ENCODE measurements at places on chromosomes 6 and 20.

GRCh38 chr6:11714116-11714797 is 64.3 kb downstream of the ADTRP start:
- DNase-seq: no peak

GRCh38 chr6:515267-515666 is 123.7 kb downstream of the IRF4 start:
- DNase-seq: no peak

DNA sequence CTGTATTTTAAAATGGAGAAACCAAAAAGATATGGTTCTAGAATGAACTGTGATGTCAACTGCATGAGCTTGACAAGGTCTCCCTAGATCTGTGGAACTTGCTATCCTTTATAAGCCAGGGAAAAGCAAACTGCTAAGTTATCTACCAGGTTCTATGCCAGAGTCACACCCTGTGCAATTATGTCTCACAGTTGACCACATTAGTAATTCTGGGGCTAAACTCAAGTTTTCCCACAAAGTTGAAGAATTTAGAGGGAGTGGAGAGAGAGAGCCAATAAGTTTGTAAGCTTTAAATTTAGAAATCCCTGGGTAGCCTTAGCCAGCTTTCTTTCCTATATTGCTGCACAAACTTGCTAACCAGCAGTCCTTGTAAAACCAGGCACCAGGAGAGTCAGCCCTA is 407.0 kb upstream of the SASH1 start:
- DNase-seq: peak; percentile 5

DNA sequence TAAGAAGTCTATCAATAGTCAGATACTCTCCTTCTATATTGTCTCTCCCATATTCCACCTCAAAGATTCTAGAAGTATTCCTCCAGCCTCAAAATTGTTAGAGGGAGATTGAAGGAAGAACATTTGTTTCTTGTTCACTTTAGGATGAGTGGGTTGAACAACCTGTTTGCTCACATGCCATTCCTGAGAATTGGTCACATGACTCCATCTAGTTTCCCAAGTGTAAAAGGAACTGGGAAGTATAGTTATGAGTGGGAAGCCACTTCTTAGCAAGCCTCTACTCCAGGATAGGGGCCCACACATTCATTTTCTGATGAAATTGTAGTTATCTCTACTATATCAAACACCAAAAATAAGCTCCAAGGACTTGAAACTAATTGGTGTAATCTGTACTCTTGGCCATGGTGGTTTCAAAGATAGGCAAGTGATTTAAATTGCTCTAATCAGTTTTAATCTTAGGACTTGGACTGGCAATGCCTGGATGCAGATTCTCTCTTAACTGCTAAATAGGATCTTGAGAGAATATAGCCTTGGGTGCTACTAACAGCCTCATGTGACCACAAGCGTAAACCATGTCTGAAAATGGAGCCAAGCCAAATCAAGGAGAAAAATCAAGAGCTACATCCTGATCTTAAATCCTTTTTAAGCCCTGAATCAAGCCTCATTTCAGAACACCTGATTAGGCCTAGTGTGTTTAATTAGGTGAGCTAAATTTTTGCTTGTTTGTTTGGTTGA is 758.7 kb upstream of the MAN1A1 start:
- no peak for DNase-seq

GRCh38 chr6:31402324-31403282 is 792 bp upstream of the MICA start:
- no peak for DNase-seq

DNA sequence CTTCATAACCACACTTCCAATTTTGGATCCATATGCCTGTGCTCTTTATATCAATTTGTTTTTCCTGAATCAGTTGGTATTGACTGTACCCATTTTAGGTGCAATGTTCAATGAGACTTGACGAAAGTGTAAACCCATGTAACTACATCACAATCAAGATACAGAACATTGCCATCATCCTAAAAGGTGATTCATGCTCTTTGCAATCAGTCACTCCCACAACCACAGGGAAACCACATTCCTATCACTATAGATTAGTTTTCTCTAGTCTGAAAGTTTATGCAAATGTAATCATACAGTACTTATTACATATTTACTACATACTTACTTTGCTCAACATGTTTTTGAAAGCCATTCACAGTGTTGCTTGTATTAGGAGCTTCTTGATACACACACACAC is 167.4 kb downstream of the ADGRG6 start:
- no peak for DNase-seq

DNA sequence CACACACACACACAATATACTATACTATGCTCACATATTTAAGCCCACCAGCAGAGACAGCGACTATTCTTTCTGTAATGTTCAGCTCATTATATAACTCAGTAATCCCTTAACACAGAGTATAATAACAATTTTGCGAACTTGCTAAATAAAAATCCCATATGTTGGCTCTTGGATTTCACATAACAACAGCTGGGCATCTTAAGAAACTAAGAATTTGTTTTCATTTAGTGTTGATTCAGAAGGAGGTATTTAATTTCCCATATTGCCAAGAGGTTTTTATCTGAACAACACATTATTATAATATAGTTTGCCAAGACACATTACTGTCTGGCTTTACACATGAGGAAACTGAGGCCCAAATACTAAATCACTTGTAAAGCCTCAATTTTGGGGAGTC is 7.4 kb downstream of the ECT2L start:
- DNase-seq: no peak
